Suprapubic skin (tissue), 4 donors: ENCODE measurements at places on chromosomes 1 and 21. TPM values are rescaled to one million over a fixed set of nuclear protein-coding genes. Genes with fewer than 3 reads are reported as not detected.

The ARTN gene
- not detected for total RNA-seq

The UBXN10 gene
- 0.48 TPM for total RNA-seq

The CLEC20A gene
- total RNA-seq = not detected

The TPTE gene
- not detected for total RNA-seq

The TFAP2E gene
- total RNA-seq = 9.0 TPM

DNA sequence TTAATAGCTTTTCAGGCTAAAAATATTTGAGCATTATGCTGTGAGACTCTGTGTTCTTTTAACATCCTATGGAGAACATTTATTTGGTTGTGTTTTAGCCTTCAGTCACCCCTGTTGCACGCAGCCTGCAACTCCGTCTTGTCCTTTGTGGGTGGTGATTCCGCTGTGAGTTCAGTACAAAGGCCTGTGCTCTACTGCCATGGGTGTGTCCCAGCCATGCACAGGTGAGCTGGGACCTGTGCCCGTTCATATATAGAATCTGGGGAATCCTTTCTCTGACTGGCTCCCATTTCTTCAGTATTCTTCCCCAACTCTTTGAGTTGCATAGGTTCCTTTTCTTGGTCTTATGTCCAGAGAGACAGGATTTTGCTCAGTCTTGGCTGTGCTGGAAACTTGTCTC lies 61.4 kb downstream of the ACTL8 start:
- DNase-seq = no peak
- H3K27ac ChIP-seq = no peak overlapping the region
- peaks cover 17% of the 10 kb centered on the region for H3K27me3 ChIP-seq
- no peak overlapping the region for H3K4me3 ChIP-seq

DNA sequence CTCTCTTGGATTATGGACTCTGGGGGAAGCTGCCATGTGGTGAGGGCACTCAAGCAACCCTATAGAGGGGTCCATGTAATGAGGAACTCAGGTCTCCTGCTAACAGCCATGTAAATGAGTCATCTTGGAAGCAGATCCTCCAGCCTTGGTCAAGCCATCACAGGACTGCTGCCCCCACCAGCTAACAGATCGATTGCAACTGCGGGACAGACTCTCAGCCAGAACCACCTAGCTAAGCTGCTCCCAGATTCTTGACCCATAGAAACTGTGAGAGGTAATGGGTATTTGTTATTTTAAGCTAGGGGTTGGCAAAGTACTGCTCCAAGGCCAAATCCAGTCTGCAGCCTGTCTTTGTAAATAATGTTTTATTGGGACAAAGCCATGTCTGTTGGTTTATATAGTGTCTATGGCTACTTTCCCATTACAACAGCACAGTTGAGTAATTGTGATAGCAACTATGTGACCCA lies 27.6 kb upstream of the MAP3K7CL start:
- H3K27me3 ChIP-seq = no peaks in the 10 kb centered on the region
- H3K36me3 ChIP-seq = no peaks in the 10 kb centered on the region
- no peaks in the 10 kb centered on the region for H3K4me1 ChIP-seq
- no peak for DNase-seq

DNA sequence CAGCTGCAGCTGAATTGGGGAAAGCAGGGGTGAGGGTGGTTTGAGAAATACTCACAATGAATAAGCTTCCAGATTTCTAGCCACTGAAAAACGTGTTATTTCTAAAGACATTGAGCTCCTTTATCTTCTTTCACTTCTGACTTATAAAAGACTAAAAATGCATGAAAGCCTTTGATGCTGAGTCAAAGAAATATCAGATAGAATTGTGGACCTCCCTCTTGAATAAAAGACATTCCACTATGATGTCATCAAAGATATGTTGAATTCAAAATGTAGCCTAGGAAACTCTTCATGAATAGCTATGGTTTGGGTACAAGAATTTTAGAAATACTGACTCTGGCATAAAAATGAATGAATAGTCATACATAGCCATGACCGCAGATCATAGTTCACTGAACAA lies 44.7 kb upstream of the COL24A1 start:
- no peaks in the 10 kb centered on the region for H3K36me3 ChIP-seq
- H3K4me1 ChIP-seq = no peaks in the 10 kb centered on the region
- H3K27me3 ChIP-seq = no peaks in the 10 kb centered on the region
- H3K27ac ChIP-seq = no peak overlapping the region
- DNase-seq = no peak

DNA sequence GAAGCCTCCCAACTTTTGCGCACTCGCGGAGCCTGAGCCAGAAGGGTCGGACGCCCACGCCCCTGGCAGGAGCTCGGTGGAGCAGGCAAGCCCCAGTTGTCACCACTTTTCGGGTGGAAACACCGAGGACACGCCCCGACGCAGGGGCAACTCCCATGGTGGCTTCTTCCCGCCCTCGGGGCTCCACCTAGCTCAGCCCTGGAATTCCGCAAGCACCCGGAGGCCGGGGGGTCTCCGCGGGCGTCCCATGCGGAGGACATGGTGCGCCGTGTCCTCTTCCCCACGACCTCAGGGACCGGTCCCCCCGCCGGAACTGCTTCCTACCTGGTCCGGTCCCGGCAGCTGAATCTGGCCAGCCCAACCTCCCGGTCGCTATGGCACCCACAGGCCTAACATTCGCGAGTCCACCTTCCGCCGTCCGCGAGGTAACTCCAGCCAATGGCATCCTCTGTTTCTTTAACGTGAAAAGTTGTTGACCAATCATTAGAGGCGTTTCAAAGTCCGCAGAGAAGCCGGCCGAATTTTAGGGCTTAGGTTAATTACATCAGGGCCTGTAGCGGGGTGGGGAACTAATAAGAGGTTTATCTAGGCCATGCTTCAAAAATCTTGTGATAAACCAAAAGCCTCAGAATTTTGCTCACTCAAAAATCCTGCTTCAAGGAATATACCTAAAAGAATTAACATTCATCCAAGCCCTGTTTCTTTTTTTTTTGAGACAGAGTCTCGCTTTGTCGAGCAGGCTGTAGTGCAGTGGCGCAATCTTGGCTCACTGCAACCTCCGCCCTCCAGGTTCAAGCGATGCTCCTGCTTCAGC lies at the start of gene STPG1:
Gene STPG1 (minus strand): TSS at position 433 of the 814 bp plus-strand sequence. CDS start 12,394 bp downstream, outside the sequence.
- peaks cover 59% of the 10 kb centered on the region for H3K4me1 ChIP-seq
- no peaks in the 10 kb centered on the region for H3K36me3 ChIP-seq
- H3K27ac ChIP-seq = peak within 1 kb of the TSS; percentile 73
- H3K27me3 ChIP-seq = no peaks in the 10 kb centered on the region
- H3K4me3 ChIP-seq = peak within 1 kb of the TSS; percentile 65

DNA sequence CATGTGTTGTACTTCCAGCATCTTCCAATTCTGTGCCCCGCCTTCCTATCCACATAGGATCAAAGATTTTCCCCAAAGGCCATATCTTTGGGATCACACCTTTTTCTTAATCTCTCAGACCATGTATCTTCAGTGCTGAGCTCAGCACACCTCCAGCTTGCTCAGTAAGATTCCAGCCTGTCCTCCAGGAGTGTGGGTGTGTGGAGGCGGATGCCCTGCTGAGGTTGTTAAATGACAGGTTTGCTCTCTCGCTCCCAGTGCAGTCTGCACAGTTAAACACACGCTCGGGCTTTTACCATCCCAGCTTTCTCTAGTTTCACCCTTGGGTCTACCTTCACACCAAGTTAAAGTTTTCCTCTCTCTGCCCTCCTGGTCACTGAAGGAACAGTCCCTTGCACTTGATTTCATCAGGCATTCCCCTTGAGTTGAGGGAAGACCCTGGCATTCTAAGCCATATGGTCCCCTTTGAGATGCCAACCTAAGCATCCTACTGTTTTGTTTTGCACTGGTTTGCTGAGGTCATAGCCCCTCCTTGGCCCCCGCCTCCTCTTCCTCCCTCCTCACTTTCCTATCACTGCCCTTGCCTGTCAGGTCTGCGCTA lies 13.7 kb downstream of the MYOG start:
- H3K27me3 ChIP-seq = peaks cover 37% of the 10 kb centered on the region
- no peak overlapping the region for H3K4me3 ChIP-seq
- no peak for DNase-seq
- H3K27ac ChIP-seq = no peak overlapping the region

DNA sequence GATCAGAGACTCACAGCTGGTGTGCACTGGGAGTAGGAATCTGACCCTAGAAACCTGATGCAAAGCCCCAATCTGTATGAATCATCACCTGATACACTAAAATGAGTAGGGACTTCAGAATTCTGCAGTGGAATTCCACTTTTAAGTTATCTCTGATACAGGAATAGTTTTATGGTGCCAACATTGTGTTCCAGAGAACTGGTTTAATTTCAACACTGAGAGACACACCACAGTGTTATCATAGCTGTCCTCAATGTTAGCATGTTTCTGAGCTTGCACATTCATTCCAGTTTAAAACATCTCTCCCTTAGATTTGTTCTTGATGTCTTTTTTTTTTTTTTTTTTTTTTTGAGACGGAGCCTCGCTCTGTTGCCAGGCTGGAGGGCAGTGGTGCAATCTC lies 7.1 kb downstream of the UTS2 start:
- no peak for DNase-seq
- H3K4me3 ChIP-seq = no peak overlapping the region
- no peaks in the 10 kb centered on the region for H3K4me1 ChIP-seq

DNA sequence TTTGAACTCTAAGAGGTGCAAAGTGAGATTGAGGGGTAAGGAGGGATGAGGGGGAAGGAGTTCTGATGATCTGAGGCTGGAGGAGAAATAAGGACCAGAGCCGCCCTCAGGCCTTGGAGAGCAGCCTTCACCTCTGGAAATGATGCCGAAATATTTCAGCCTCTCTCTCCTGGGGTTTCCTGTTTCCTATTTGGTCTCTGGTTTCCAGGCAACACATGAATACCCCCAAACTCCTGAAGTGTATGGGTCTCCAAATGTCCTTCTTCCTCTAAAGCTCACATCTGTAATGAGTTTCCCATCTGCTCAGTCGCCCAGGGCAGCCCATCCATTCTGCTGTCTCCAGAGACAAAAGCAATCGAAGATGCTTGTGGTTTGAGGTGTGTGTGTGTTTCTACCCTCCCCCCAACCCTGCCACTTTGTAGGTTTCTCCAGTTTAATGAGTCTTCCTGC lies 52.0 kb upstream of the FAM20B start:
- no peaks in the 10 kb centered on the region for H3K27me3 ChIP-seq
- no peak for DNase-seq
- H3K4me1 ChIP-seq = no peaks in the 10 kb centered on the region
- H3K36me3 ChIP-seq = no peaks in the 10 kb centered on the region
- H3K4me3 ChIP-seq = no peak overlapping the region

DNA sequence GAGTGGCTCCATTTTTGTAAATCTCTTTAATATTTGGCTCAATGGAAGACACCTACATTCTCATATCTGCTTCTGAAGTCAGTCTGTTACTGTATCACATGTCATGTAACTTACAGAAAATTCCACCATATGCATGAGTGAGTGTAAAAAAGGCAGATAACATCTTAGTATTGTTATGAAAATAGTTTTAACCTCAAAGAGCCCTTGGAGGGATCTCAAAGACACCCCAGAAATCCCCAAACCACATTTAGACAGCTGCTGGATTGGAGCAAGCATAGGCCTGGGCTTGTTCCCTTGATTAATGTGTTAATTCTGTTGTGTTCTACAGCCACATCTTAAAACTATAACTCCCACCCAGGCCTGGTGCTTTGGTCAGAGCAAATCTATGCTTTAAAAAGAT lies 16.9 kb downstream of the MACO1 start:
- H3K4me1 ChIP-seq = peaks cover 10% of the 10 kb centered on the region
- H3K27ac ChIP-seq = no peak overlapping the region
- H3K4me3 ChIP-seq = no peak overlapping the region
- DNase-seq = no peak
- H3K27me3 ChIP-seq = no peaks in the 10 kb centered on the region

DNA sequence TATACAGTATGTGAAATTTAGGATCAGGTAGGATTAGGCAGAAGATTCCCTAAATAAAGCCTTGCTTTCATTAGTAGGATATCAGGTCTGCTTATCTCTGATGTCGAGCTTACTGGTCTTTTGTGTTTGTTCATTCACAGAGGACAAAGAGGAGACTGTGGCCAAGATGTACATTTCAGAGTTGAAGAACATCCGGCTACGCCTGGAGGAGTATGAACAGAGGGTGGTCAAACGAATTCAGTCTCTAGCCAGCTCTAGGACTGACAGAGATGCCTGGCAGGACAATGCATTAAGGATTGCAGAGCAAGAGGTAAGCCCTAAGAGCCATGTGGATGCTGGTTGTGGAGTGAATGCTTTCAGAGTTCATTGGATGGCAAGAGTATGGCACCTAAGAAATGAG lies 106.2 kb downstream of the MACF1 start:
- H3K27ac ChIP-seq = no peak overlapping the region
- no peaks in the 10 kb centered on the region for H3K4me1 ChIP-seq
- no peak overlapping the region for H3K4me3 ChIP-seq
- H3K36me3 ChIP-seq = peaks cover 80% of the 10 kb centered on the region
- no peaks in the 10 kb centered on the region for H3K27me3 ChIP-seq

DNA sequence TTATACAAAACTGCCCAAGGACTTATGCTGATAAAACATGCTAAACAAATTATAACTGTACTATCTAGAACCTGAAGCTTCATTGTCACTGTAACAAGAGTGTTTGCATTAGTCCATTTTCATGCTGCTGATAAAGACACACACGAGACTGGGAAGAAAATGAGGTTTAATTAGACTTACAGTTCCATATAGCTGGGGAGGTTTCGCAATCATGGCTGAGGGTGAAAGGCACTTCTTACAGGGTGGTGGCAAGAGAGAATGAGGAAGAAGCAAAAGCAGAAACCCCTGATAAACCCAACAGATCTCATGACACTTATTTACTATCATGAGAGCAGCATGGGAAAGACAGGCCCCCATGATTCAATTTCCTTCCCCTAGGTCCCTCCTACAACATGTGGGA lies 100.4 kb downstream of the SPATA6 start:
- H3K4me3 ChIP-seq = no peak overlapping the region
- no peaks in the 10 kb centered on the region for H3K4me1 ChIP-seq
- no peaks in the 10 kb centered on the region for H3K27me3 ChIP-seq
- no peak for DNase-seq
- H3K36me3 ChIP-seq = peaks cover 29% of the 10 kb centered on the region
- no peak overlapping the region for H3K27ac ChIP-seq

- peaks cover 22% of the 10 kb centered on the region for H3K4me1 ChIP-seq
- no peak for DNase-seq
- H3K36me3 ChIP-seq = no peaks in the 10 kb centered on the region
- no peak overlapping the region for H3K4me3 ChIP-seq
- H3K27me3 ChIP-seq = no peaks in the 10 kb centered on the region
These were observed 2.7 kb upstream of the S100A11 start for GRCh38 chr1:152039461-152039860.

DNA sequence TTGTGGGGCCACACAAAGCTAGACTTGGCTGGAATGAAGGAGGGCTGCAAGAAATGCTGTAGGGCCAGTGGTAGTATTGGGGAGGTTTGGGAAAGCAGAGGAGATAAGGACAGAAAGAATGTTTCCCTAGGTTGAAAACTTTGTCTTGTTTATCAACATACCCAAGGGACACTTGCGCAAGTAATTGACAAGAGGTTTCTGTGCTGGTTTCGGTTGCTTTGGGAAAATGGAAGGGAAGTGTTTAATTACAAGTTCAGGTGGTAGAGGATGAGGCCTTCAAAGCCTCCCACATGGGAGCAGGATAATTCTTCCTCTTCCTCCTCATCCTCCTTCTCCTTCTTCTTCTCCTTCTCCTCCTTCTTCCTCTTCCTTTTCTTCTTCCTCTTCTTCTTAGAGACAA lies 182.1 kb upstream of the LMO4 start:
- H3K27me3 ChIP-seq = no peaks in the 10 kb centered on the region
- H3K4me3 ChIP-seq = no peak overlapping the region
- H3K4me1 ChIP-seq = peaks cover 7% of the 10 kb centered on the region

GRCh38 chr1:61682891-61683290 lies 42.0 kb downstream of the TM2D1 start:
- no peak overlapping the region for H3K27ac ChIP-seq
- no peaks in the 10 kb centered on the region for H3K4me1 ChIP-seq
- no peak for DNase-seq
- H3K4me3 ChIP-seq = no peak overlapping the region
- no peaks in the 10 kb centered on the region for H3K27me3 ChIP-seq
